RKO (cell line): ENCODE measurements at places on chromosomes 1 and 21.

DNA sequence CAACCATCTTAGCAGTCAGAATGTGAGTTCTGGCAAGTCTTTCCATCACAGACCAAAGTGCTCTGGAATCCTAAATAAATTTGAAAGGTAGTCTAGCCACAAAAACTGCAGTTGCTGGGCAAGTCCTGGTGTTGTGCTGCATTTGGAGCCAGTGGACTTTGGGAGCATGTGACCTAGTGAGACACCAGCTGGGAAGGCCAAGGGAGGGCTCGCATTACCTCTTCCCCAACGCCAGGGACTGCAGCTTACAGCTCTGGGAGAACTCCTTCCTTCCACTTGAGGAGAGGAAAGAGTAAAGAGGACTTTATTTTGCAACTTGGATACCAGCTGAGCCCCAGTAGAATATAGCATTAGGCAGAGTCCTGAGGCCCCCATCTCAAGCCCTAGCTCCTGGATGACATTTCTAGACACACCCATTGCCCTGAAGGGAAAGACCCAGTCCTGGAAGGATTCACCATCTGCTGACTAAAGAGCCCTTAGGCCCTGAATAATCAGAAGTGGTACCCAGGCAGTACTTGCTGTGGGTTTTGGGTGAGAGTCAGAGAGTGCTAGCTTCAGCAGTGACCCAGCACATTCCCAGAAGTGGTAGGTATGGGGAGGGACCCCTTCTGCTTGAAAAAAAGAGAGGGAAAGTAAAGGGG lies 190.7 kb downstream of the NUF2 start:
- no peak for DNase-seq

DNA sequence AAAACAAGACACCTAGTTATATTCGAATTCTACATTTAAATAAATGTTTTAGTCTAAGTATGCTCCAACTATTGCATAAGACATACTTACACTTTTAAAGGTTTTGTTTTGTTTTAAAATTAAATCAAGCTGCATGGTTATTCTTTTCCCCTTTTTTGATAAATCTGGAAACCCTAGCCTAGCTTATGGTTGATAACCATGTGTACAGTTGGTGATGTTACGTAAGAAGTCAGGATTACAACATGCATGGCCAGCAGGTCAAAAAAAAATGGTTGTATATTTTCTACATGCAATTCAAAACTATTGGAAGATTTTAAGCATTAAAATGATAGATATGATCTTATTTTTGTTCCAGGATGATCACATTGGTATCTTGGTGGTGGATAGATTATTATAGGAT lies 1600.6 kb downstream of the PLA2G4A start:
- DNase-seq, result no peak

DNA sequence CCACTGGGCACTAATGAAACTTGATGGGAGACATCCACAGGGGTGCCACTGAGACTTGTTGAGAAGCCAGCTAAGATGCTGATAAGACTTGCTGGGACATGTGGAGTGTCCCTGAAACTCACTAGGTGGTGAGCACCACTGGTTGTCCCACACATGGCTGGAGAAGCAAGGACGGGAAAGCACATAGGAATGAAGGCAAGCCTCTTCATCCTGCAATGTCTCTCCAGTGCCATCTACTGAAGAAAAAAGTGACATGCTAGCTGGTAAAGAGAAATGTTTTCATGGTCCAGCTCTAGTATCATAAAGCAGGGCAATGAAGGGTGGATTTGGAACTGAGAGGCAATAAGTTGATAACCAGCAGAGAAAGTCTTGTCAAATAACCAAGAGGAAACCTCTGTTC lies 283.0 kb downstream of the PAPPA2 start:
- peak; percentile 45 for DNase-seq

DNA sequence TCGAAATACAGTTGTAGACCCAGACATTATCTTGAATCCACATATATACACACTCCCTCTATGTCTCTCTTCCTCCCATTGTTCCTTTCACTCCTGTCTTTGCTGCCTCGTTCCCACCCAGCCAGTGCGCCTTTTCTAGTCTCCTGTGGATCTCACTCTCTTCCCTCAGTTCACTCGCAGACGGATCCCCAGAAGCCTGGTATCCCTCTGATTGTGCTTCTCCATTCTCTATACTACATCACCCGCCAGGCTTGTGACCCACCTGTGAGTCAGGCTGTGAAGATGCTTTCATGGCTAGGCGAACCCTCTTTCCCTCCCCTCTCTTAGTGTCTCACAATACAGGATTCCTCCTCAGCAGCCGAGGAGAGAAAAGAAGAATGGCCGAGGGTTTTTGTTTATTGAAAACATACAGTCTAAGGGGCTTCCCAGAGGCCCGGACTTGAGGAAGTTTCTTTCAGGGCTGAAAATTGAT lies 1.5 kb downstream of the HCN3 start:
- DNase-seq, result peak; percentile 56

- DNase-seq, result no peak
Measured at GRCh38 chr1:16125088-16125470, 30.8 kb downstream of the EPHA2 start.

DNA sequence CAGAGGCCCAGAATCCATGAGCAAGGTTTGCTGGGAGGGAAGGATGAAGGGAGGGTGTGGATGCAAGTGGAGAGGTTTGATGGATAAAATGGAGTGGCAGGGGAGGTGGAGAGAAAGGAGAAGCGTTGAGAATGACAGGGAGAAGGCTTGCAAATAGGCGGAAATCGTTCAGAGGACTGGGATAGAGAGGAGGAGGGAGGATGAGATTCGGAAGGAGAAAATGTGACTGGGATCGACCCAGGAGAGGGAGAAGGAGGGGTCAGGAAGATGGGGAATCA lies 376 bp downstream of the AVPR1B start:
- no peak for DNase-seq

GRCh38 chr1:93029317-93029716 lies 49.8 kb upstream of the MTF2 start:
- DNase-seq, result no peak

- DNase-seq, result no peak
Measured at GRCh38 chr1:159779403-159779851, 1.3 kb upstream of the DUSP23 start.

DNA sequence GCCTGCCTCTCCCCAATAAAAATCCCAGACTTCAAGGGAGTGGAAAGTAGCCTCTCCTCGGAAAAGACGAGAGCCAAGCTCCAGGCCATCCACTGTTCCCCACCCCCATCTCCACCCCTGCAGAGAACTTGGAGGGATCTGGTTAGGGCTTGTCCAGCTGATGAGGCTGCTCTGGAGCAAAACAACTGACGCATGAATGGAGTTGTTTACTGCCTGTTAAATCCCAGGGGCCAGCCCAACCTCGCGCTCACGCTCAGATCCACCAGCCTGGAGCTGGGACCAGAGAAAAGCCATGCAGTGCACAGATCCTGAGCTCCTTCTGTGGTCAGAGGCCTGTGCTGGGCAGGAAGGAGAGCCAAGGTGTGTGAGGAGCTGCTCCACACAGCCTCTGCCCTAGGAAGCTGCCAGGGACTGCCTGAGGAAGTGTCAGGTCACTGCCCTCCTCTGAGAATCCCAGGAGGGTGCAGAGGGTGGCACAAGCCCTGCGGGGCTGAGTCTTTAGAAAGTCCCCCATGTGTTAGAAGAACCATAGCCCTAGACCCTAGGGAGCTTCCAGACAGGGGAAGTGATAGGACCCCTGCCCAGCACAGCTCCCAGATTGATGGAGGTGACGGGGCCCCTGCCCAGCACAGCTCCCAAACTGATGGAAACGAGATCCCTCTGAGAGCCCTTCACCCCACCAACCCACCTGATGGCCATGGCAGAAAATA lies 109.0 kb upstream of the IPO9 start:
- DNase-seq, result no peak

DNA sequence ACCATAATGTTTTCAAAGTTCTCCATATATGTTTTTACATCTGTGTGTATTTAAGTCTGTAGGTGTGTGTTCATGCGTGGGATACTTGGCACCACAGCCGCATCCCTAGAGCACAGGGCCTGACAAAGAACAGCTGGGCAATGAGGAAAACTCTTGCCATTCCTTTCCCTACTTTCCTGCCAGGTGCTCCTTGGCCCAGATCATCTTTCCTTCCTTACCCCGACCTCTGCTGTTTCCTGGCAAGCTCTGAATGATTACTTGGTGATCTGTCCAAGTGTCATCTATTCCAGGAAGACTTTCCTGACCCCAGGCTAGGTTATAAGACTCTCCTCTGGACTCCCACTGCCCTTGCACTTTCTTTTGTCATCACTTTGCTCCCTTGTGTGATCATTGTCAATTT lies 123.6 kb downstream of the ELAVL4 start:
- DNase-seq, result no peak

DNA sequence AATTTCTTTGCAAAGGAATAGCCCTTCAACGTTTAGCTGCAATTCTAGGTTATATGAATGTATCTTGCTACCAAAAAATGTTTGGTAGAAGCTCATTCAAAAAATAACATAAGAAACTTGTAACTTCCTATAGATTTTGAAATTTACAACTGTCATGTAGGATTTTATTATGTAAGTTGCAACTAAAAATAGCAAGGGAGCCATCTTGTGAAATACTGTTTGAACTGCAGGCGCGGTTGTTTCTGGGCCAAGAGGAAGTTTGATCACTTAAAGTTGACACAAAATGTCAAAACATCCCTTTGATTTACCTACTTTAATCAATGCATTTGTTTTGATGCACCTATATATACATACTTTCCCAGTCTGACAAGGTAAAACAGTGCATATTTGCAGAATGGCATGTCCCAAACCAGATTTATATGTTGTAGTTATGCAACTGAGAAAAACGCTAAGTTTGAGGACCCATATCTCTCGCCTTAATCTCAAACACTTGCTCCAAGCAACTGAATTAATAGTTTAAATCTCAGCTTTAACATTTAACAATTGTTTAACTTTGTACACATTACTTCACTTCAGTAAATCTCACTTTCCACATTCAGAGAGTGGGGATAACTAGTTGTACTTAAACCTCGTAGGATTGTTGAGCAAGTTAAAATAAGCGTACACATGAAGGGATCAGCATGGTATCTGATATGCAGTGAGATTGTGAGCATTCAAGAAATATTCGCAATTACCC lies 63.9 kb downstream of the KCNK2 start:
- DNase-seq, result peak; percentile 57

DNA sequence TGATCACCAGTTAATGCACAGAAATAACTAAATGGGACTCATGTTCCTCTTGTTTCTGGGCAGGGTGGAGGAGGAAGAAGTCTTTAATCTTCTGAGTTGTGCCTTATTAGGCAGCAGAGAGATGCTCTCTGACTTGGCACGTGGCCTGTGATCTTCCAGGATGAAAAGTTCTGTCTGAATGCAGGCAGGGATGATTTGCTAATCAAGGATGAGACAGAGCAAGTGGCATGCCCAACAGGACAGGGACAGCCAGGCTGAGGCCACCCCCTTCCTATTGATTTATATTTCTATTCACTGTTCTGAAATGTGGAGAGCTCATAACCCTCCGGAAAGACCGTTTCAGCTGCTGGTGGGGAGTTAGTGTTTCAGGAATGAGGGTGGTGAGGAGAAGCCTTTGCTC lies 477.8 kb upstream of the CAMK1G start:
- DNase-seq, result no peak

- peak; percentile 76 for DNase-seq
Measured at GRCh38 chr1:165717918-165718515, 19.7 kb upstream of the ALDH9A1 start.

DNA sequence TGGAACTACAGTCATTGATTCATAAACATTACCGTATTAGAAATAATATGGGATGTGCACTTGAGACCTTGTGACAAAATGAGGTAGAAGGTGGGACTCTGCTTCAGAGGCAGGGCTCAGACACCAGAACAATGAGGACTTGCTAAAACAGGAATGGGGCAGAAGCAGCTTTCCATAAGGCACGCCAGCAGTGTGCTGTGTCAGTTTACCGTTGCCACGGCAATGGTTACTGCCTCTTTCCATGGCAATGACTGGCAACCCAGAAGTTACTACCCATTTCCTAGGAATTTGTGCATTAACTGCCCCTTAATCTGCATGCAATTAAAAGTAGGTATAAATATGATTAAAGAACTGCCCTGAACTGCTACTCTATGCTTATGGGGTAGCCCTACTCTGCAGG lies 169.0 kb downstream of the CHRM3 start:
- DNase-seq, result no peak

GRCh38 chr1:182430263-182431068 lies 19.5 kb upstream of the RGSL1 start:
- peak; percentile 34 for DNase-seq

- peak; percentile 18 for DNase-seq
Measured at GRCh38 chr1:241475671-241476070, 43.9 kb downstream of the FH start.
